ENCODE measurements at places on chromosomes 7 and 10. TPM values are rescaled to one million over a fixed set of nuclear protein-coding genes. Genes with fewer than 3 reads are reported as not detected.

DNA sequence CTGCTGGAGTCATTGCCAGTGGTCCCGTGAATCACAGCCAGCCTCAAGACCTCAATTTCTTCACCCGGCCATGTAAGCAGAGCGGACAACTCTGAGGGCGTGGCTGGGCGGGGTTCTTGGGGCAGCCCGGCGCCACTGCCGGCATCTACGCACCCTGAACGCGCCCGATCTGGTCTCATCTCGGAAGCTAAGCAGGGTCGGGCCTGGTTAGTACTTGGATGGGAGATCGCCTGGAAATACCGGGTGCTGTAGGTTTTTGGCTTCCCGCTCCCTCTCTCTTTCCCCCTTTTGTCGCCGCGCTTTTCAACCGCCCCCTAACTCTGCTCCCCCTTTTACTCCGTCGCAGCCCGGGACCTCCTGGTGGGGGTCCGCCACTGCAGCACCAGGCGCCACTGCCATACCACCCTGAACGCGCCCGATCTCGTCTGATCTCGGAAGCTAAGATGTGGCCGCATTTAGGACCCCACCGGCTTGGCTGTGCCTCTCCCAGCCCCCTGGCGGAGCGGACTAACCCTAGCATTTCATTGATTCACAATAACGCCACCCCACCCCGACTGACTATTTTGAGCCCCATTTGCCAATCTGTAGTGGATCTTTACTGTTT lies 25.3 kb downstream of the GARIN1A start:
- no peak overlapping the region for H3K4me3 ChIP-seq
- no peak overlapping the region for H3K27ac ChIP-seq
- no peaks in the 10 kb centered on the region for H3K4me1 ChIP-seq
- DNase-seq = no peak
- no peaks in the 10 kb centered on the region for H3K36me3 ChIP-seq

- peak overlapping the region; percentile 83 for H3K4me3 ChIP-seq
- peak; percentile 86 for DNase-seq
- H3K27me3 ChIP-seq = no peaks in the 10 kb centered on the region
- peaks cover 42% of the 10 kb centered on the region for H3K4me1 ChIP-seq
Measured at GRCh38 chr10:59907918-59908807, 1.8 kb upstream of the CCDC6 start.

DNA sequence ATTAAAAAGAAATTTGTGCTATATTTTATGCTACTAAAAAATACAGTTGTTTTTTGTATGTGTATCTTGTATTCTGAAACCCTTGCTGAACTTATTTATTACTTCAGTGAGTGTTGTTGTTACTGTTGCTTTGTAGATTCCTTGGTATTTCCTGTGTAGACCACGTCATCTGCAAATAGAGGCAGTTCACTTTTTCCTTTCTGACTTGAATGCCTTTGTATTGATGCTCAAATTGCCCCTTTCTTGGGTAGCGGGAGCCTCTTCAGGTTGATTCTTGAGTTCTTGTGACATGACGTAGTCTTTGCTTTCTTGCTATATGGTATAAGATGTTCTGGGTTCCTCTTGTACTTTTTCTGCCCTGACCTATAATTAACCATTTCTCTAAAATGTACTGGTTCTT lies 504.1 kb downstream of the SDK1 start:
- no peak for DNase-seq
- no peaks in the 10 kb centered on the region for H3K27me3 ChIP-seq
- H3K36me3 ChIP-seq = no peaks in the 10 kb centered on the region
- H3K4me3 ChIP-seq = no peak overlapping the region
- no peaks in the 10 kb centered on the region for H3K4me1 ChIP-seq

The ZNF736 gene
- 4.4 TPM for polyA plus RNA-seq

DNA sequence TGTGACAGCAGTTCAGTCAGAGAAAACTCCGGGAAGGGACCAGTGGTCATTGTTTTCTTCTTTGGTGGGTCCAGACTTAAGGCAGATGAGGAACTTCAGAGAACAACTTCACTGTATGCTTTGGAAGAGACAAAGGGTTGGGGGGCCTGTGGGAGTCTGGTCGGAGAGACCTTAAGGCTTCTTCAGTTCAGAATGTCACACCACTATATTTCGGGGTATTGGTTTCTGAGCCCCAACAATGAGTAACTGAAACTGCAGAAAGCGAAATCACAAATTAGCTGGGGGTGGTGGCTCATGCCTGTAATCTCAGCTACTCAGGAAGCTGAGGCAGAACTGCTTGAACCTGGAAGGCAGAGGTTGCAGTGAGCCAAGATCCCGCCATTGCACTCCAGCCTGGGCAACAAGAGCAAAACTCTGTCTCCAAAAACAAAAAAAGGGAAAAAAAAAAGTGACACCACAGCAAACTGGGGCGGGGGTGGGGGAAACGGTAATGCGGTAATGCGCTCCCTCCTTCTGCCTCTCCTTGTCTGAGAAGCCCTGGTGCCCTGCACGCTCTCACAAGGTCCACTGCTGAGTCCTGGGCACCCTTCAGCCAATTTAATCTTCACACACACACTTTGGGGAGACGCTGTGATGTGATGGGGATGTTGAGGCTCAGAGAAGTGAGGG lies 2.2 kb upstream of the ADIRF start:
- DNase-seq = no peak
- H3K27me3 ChIP-seq = no peaks in the 10 kb centered on the region
- peak overlapping the region; percentile 98 for H3K27ac ChIP-seq
- H3K4me1 ChIP-seq = peaks cover 46% of the 10 kb centered on the region
- H3K36me3 ChIP-seq = no peaks in the 10 kb centered on the region

- H3K27me3 ChIP-seq = no peaks in the 10 kb centered on the region
- H3K27ac ChIP-seq = no peak overlapping the region
- no peak overlapping the region for H3K4me3 ChIP-seq
- no peaks in the 10 kb centered on the region for H3K4me1 ChIP-seq
Measured at GRCh38 chr7:45073031-45073785, 15.6 kb downstream of the NACAD start.

DNA sequence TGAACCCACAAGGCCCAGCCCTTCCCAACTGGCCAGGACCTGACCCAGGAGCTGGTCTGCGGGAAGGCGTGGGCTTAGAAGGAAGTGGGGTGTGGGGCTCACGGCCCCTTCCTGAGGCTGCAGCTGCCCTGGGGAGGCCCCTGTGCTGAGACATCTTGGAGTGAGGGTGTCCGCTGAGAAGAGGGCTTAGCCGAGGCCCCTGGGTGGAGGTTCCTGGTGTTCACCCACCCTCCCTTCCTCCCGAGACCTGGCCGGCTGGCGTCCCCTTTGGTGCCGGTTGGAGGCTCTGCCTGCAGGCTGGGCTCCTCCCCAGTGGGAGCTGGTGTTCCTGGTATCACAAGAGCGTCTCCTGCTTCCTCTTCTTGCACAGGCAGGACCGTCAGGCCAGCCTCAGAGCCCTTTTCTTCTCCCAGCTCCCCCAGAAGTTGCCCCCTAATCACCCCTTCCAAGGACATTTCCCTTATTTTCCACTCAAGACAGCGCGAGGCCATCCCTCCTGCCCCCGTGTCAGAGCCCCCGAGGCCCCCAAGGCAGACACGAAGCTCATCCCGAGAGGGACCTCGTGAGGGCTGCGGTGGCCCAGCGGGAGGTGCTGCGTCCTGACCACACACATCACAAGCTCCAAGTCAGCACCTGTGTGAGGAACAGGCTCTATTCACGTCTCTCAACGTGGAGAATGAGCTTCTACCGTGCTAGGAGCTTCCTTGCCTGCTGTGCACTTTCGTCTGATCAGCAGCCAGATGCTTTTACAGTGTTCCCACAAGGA lies 25.1 kb upstream of the FAM20C start:
- no peak overlapping the region for H3K4me3 ChIP-seq
- no peaks in the 10 kb centered on the region for H3K27me3 ChIP-seq
- H3K4me1 ChIP-seq = no peaks in the 10 kb centered on the region
- no peaks in the 10 kb centered on the region for H3K36me3 ChIP-seq
- peak; percentile 18 for DNase-seq
- H3K27ac ChIP-seq = no peak overlapping the region

DNA sequence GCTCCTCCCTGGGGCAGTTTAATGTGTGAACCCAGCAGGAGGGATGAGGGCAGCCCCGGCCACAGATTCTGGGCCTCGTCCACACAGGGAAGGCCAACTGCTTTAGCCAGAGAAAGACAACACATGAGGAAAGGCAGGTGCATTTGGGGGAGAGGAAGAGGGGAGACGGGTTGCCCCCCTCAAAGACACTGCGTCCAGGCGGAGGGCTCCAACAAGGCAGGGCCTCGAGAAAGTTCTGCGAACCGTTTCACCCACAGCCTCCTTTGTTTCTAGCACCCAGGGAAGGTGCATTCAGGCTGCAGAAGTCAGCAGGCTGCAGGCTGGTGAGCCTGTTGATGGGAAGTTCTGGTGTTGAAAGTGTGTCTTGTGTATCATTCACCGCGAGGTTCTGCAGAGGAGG lies 10.1 kb downstream of the FOXL3 start:
- no peaks in the 10 kb centered on the region for H3K36me3 ChIP-seq
- peaks cover 4% of the 10 kb centered on the region for H3K27me3 ChIP-seq
- DNase-seq = no peak
- no peak overlapping the region for H3K4me3 ChIP-seq
- H3K4me1 ChIP-seq = no peaks in the 10 kb centered on the region
- H3K27ac ChIP-seq = no peak overlapping the region
